Endothelial cell (in vitro differentiated cells): ENCODE measurements at places on chromosomes 13 and 19.
A peak's percentile ranks its signal among the peaks of the same experiment; 100 is the strongest.

- no peak for DNase-seq
These were observed at the start of gene KLK3 for GRCh38 chr19:50854636-50855410. TSS of gene KLK3 (plus strand) at chr19:50854915. CDS start at chr19:50854956, 41 bp downstream.

- DNase-seq = no peak
These were observed 313.3 kb downstream of the HS6ST3 start for GRCh38 chr13:96403241-96403640.

- DNase-seq = no peak
These were observed 57.8 kb downstream of the GGACT start for GRCh38 chr13:100530671-100531213.

DNA sequence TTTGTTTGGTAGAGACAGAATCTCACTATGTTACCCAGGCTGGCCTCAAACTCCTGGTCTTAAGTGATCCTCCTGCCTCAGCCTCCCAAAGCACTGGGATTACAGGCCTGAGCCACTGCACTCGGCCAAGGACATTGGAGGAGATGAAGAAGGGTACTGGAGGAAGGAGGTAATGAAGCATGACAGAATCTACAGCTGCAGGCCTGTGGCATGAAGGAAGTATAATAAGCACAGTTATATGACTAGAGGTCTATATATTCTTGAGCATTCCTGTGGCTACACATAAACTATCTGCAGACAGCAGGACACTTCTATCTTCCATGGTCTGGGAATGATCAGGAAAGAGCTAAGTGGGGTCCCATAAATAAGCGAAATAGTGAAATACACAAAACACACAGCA, 18.2 kb downstream of the ZNF565 start:
- no peak for DNase-seq

DNA sequence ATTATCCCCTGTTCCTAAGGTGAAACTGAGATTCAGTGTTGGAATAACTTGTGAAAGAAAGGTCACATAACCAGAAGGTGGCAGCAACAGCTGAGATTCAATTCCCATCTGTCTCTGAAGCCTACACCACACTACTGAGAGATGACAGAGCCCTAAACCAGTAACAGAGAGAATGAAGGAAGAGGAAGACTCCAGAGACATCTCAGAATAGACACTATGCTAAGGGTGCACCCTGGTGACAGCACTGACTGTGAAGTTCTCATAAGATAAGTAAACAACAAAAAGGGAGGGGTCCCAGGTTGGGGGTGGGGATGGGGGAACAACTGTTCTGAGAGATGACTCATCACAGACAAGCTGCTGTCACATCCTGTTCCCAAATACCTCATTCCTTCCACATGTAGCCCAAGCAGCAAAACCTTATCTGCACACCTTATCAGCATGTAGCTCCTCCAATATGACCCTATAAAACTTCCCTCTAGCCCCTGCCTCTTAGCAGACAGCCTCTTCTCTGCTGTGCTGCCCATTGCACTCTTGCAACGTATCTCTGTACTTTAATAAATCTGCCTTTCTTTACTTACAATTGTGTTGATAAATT, 46.5 kb downstream of the UTP14C start:
- no peak for DNase-seq

GRCh38 chr13:49112782-49113525, 107.2 kb upstream of the MLNR start:
- DNase-seq = no peak

GRCh38 chr13:80946008-80946802, 605.3 kb upstream of the SPRY2 start:
- DNase-seq = no peak

DNA sequence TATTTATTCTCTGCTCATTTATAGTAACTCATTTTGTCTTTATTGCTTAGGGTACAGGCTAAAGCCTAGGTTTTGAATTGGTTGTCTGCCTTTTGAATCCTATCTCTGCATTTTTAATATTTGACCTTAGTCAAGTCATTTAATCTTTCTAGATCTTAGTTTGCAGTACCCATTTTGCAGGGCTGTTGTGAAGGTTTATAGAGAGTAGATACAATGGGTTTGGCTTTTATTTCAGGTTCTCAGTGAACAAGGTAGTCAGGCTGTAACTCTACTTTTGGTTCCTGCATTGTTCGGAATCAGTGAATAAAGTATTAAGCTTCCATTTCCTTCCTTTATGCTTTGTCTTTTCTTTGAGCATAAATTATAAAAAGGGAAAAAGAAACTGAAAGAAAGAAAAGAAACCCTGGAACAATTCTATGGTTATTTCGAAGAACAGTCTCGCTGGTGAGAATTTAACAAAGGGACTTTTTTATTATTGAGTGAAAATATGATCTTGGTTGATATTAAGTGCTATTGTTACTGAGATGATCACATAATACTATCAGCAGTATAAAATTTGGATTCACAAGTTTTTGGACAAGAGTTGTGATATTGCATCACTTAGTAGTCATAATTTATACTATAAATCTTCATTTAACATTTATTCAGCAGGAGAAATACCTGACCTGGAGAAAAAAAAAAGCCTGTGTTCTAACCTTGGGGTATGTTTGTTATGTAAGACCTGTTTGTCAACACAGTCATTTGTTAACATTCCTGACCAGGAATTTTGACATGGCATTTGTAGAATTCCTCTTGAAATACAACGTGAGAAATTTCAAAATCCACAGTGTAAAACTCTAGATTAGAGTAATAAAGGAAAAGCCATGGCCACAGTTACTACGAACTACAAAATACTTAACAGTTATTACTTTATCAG, 91.3 kb downstream of the ZMYM2 start:
- DNase-seq = no peak

DNA sequence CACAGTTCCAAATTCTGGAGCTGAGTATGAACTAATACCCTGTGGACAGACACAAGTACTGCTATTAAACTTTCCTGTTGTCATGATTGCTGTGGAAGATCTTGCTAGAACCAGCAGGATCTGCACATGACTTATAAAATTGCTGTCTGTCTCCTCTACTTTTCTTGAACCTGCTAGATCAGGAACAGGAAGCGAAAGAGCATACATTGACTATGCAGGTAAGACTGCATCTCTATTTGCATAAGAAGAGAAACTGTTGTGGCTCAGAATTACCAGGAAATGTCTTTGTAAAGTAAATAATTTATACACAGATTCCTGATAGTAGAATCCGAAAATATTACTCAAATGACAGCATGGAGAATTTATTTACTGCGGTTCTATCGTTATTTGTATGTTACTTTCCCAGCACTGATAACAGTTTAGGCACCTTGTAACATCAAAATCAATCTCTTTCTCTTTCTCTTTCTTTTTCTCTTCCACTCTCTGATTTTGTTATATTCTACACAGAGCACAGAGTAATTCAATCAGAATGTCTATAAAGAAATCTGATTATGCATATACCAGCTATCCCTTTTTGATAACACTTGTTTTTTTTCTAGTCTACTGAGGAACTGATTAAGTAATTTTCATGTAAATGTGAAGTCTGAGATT, 226.5 kb downstream of the MYO16 start:
- DNase-seq = no peak

- DNase-seq = no peak
These were observed 22.7 kb upstream of the TMEM255B start for GRCh38 chr13:113736258-113736731.

DNA sequence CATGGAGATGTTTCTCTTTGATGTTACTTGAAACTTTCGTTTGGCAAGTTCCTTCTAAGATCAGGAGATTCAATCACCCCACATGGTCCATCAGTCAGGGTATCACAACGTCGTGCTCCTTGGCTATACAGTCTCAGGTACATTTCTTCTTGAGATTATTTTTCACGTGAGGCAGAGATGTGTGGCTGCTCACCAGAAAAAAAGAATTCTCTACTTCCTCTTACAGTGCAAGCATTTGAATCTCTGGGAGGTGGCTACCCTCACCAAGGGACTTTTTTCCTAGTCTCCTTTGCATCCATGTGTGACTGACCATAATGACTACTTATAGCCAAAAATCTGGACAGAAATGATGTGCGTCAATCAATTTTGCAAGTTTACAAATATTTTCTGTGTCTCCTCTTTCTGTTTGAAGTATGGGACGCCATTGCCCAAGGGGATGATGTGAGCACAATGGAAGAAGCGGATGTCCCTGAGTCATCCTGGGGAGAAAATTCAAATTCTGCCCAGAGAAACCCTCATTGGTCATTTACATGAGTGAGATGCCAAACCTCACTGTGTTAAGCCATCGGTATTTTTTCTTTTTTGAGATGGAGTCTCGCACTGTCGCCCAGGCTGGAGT, 8.6 kb upstream of the LAIR2 start:
- DNase-seq = no peak

- DNase-seq = no peak
These were observed 18.1 kb upstream of the UBE2L5 start for GRCh38 chr13:30404207-30404606.

DNA sequence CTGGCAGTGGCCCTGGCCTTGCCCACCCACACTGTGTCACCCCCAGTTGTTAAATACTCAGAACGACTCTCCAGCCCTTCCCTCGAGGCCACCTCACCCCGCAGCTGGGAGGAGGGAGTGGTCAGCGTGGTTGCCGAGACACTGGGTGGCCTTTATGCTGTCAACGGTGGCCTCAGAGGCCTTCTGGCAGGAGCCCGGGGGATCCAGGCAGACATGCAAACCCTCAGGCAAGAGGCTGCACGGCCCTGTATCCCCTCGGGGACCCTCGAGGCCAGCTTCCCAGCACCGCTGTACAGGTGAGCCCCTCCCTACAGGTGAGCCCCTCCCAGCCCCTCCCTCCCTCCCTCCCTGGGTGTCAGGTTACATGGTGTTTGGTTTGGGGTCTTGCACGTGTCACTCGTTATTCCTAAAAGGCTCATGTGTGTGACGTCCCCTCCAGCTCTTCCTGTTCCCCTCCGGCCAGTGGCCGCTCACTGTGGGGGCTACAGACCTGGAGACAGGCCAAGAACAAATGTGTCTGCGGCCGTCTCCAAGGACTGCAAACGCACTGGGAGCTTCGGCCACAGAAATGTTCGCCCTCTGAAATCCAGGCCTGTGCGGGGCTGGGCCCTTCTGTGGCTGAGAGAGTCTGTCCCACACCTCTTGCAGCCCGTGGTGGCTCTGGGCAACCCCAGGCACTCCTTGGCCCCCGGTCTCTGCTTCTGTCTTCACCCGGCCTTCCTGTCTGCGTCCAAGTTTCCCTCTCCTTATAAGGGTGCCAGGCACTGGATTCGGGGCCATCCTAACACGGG, at the start of gene TEKTIP1:
Gene TEKTIP1, plus strand, starts transcription at position 210 of the 791 bp plus-strand sequence. Its CDS starts 4 bp downstream, at position 214.
- no peak for DNase-seq

DNA sequence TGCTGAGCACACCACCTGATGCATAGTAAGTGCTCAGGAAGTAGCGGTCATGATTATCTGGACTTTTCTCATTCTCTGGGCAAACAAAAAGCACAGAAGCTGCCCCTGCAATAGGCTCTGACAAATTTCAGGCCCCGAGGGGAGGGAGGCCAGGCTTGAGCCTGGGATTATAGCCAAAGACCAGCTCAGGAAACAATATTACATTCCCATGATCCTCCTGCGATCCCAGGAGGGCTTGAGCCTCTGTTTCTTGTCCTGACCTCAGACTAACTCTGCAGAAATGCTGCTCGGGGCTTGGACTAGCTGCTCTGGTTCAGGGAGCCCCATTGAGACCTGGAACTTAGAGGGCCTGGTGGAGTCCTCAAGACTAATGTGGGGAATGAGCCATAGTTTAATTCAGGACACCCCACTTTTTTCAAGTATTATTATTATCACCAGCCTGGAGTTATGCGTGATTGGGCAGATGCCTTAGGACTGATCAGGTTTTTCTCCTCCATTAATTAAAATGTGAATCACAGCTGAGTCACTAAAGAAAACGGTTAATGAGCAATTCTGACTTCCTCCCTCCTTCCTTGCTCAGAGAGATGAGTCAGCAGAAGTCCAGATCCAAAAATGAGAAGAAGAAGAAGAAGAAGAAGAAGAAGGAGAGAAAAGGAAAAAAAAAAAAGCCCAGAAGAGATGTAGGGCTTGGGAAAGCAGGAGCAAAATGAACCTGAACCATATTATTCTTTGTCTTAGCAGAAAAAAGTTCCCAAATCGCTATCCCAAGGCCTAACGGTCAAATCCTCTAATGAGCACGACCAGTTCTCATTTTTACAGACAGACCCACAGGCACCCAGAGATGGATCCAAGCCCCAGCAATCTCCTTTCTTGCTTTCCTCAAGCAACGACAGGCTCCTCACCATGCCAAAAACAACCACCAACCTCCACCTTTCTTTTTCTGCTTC, 107.2 kb downstream of the CACNA1A start:
- DNase-seq = no peak

GRCh38 chr13:90154311-90154960, 1193.1 kb upstream of the MIR17HG start:
- no peak for DNase-seq

DNA sequence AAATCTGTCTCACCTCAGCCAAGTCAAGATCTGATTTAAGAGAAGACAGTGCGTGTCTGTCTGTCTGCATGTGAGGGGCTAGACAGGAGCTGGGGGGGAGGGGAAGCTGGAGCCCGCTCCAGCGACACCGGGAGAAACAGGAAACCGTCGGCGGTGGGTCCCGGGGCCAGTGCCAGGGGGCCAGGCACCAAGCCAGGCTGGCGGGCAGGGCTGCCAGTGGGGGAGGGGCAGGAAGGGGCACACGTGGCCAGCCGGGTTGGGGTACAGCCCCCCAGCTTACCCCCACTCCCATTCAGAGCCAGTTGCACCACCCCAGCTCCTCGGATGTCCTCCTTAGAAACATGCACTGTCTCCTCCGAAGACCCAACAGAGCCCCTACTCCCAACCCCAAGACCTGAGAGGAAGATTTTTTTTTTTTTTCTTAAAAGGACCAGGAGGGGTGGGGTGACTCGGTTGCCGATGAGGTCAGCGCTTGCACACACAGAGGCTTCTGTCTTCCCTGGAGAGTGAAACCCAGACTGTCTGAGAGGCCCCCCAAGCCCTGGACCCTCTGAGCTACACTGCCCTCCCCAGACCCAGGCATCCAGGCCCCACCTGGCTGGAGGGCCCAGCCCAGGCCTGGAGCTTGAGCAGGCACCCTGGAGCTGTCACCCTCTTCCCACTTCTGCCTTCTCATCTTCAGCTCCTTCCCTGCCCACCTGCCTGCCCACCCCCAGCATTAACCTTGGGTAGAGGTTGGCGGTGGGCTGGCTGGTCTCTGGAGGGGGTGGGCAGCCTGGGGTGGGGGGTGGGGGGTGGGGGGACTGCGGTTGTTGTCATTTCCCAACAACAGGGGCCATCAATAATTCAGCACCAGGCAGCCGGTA, 4.0 kb downstream of the ERF start:
- DNase-seq = no peak

DNA sequence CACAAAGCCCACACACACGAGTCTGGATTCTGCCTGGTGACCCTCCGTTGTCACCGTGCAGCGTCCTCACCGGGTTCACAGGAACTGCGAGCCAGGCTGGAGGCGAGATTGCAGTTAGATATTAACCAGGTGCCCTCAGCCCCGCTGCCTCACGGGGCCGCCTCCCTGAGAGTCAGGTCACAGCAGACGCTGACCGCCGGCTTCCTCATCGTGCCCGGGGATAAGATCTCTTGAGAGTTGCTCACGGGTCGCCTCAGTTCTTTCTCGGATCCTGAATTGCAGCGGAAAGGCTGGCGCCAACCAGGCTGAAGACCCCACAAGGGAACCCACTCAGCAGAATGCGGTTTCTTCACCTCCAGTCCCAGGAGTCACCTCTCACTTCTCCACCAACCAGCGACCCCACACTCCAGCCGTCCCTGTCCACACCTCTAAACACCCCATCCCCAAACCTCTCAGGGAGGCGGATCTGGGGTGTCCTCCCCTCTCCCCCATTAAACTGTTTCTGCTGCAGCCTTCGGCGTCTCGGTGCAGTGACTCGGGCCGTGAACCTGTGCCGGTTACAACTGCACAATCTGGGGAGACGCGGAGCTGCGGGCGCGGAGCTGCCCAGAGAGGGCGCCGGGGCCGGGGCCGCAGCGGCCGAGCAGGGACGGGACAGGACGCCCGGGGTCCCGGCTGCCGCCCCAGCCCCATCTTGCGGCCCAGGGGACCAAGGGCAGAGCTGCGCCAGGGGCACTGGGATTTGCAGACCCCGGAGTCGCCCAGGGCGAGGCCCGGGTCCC, 591 bp downstream of the ZNF823 start:
- DNase-seq = peak; percentile 49
